ENCODE measurements at places on chromosomes 4 and X.

DNA sequence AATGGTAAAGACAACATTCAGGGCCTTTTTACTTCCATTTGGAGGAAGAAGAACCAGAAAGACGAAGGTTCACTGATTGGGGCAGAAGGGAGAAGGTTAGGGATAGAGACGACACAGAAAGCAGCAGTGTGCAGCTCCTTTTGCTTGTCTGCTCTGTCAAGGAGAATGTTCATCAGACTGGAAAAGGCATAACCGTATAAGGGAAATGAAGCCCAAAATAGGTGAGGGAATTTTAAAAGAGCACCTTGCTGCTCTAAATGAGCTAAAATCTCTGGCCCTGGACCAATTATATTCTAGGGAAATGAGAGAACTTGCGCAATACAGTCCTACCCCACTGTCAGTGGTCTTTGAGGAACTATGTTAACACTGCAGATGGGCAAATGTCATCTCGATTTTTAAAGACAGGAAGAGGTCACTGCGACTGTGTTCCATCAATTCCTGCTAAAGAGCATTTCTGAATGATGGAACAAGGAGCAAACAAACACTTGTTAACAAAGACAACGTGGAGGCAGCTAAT, 909.8 kb upstream of the FTHL17 start:
- no peak for DNase-seq

DNA sequence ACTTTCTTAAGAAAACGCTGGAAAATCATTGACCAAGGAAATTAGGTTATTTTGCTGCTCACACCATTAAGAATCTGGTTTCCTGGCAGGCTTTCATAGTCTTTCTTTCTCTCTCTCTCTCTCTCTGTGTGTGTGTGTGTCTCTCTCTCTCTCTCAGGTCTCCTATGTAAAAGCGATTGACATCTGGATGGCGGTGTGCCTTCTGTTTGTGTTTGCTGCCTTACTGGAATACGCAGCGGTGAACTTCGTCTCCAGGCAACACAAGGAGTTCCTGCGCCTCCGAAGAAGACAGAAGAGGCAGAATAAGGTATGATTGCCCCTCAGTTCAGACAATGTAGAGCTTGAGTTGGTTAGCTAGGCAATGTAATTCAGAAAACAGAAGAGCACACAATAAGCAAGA, 161.2 kb downstream of the GLRA2 start:
- DNase-seq: no peak

GRCh38 chr4:1592709-1593417, 91.2 kb downstream of the FAM53A start:
- no peak for DNase-seq

DNA sequence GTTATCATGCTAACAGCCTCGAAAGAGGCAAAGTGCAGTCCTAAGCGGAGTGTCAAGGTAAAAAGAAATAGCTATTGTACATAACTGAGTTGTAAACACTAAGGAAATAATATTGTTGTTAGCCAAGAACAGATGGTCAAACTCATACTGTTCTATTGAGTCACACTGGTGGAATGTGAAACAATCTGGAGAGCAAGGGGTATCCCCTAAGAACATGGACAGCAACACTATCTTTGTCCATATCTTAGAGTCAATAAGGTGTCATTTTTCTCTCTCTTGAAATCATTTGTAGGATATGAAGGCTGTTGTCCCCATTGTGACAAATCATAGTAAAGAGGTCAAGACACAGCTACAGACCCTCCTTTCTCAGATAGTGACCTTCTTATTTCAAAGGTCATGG, 4.5 kb upstream of the PDGFC start:
- DNase-seq: no peak

- DNase-seq: no peak
Measured at GRCh38 chr4:144645631-144646522, at the start of gene HHIP. Gene HHIP, plus strand, starts transcription at chr4:144646156. Its CDS starts 520 bp downstream, at chr4:144646676.

- no peak for DNase-seq
Measured at GRCh38 chrX:21837056-21837455, 2.4 kb upstream of the MBTPS2 start.

DNA sequence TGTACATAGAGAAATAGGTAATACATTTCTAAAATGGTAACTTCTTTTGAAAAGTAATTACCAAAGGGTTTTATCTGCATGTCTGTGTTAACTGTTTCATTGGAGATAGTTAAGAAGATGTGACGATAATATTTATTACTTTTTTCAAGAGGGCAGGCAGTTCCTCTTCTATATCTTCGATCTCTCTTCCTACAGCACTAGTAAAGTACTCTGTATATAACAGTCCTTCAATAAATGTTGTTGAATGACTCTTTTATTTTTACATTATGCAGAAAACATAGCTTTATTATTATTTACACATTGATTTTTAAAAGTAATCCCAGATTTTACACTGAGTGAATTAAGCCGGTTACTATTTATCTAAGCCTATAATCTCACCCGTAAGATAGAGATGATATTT, 51.8 kb downstream of the TMPRSS11E start:
- no peak for DNase-seq

DNA sequence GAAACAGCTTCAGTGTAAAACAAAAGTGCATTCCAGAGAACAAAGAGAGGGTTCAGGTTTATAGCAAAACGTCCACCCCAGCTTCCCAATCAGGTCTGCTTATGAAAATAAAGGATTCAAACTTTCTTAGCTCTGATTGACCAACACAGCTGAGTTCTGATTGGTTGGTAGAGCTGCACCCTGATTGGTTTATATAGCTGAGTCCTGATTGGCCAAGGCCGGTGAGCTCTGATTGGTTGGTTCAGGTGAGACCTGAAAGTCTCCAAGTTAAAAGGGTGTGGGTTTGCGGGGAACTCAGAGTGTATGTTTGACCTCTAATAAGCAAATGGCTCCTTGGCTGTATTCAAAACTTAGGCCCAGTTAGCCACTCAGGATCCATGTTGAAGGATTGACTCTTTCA, 20.9 kb downstream of the CLRN2 start:
- DNase-seq: no peak

GRCh38 chr4:106677213-106677612, 308.6 kb upstream of the GIMD1 start:
- DNase-seq: no peak
